ENCODE measurements at places on chromosomes 5 and 9.

GRCh38 chr9:91084896-91085516 is 276.7 kb downstream of the AUH start:
- DNase-seq: no peak

DNA sequence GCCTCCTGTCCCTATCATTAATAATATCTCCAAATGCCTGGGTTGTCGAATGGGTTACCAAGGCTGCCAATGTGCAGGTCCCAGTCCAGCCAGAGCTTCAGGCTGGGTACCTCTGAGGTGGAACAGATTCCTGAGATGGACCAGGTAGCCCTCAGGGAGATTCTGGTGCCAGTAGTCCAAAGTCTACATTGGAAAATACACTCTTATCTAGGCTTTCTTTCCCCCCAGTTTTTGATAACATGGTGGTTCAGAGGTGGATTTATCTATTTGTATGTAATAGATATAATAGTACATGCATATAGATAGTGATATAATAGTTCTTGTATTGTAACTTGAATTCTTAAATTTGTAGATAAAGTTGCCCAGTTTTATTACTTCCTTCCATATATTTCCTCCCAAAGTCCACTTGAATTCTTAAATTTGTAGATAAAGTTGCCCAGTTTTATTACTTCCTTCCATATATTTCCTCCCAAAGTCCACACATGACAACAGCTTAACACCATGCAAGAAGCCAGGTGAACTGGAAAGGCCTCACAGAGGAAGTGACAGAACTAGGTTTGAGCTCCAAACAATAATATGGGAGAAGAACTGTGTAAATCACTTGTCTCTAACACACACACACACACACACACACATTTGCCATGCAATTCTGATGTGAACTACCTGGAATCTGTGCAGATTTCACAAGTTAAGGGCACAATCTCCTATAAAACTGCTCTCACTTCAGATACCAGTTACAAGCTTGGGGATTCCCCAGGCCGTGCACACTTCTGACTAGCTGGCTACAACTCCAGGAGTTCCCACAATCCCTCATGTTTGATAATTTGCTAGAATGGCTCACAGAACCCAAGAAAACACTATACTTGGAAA is 30.7 kb upstream of the ERAP1 start:
- DNase-seq: no peak

GRCh38 chr9:127835991-127836516 is 18.4 kb downstream of the ENG start:
- no peak for DNase-seq

DNA sequence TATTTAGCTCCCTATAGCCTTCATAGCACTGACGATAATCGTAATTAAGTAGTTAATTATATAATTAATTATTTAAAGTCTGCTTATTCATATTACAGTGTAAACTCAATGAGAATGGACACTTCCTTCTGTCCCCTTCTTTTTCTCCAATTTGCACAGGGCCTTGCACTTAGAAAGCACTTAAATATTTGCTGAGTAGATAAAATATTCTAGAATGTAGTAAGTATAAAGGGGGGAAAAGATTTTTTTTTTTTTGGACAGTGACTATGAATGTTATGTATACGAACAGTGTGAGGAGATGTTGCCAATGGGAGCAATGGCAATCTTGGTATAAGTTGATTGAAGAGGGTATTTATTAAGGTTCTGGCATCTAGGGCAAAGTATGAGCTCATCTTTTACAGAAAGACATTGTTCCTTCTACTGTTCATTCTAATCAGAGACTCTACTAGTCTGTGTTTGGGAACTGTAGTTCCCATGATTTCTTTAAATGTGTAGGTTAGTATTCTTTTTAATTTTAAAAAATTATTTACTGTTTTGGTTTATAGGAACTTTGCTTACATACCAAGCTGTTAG is 49.4 kb downstream of the YTHDC2 start:
- no peak for DNase-seq

DNA sequence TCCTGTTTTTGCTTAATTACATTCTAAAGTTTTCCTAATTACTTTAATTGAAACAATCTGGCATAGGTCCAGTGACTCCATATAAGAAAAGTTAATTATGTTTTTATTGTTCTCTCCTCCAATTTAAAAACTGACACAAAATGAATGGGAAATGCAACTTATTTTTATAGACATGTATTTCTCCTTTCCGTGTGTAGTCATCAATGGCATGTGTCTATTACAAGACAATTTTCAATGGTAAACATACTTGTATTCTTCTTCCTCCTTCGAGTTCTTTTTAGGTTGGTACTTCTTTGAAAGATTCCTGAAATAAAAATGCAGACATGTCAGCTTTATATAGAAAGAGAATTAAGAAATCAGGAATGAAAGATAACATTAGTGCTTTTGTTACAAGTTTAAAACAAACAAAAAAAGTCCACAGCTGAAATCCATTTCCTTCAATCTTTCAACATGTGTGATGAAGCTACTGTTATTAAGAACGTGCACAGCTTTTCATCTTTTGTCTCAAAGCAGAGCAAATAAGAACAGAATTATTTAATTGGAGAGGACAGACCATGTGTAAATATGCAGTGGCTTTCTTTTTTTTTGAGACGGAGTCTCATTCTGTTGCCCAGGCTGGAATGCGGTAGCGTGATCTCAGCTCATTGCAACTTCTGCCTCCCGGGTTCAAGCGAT is 63.8 kb downstream of the FNBP1 start:
- no peak for DNase-seq

GRCh38 chr9:134314039-134314949 is 12.0 kb upstream of the RXRA start:
- no peak for DNase-seq

- no peak for DNase-seq
Measured at GRCh38 chr9:96202971-96203780, 98.8 kb downstream of the HSD17B3 start.

GRCh38 chr9:3125602-3126405 is 281.9 kb upstream of the PUM3 start:
- no peak for DNase-seq

- no peak for DNase-seq
Measured at GRCh38 chr9:94002316-94003140, 47.4 kb upstream of the BARX1 start.

Data from activated naive CD4-positive, alpha-beta T cell treated with anti-CD3 and anti-CD28 coated beads, Interleukin-2, amount 50 U/mL, for 72 hours (primary cell).